ENCODE measurements at places on chromosomes 4 and X.
A peak's percentile ranks its signal among the peaks of the same experiment; 100 is the strongest.

DNA sequence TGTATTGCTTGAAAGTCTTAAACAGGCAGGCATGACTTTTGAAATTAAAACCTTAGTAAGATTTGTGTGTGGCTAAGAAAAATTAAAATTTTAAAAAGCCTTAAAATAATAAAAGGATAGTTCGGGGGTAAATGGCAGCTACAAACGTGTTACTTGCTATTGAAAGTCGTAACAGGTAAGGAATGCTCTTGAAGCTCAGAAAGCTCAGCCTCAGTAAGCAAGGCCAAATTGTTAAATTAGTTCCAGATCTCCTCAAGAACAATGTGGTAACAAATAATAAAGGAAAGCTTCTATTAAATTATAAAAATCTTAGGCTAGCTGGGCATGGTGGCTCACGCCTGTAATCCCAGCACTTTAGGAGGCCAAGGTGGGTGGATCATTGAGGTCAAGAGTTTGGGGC lies 25.5 kb downstream of the PRMT9 start:
- no peak for DNase-seq

DNA sequence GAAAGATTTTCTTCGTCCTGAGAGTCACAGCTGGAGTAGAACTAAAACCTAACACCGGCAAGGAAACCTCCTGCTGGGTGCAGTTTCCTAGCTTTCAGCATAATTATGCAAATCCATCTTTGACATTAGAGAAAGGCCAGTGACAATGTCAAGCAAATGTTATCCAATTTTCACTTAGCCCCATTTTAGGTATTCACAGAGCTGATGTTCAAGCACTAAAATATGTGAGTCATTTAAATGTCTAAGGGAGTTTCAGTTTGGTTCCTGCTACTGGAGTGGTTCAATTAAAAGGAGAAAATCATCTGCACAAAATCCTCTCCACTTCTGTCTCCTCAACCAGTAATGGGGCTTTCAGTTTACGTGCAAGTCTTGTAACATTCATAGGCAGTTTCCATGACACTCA lies 37.1 kb upstream of the AMOT start:
- DNase-seq, result no peak

- DNase-seq, result no peak
These were observed 113.9 kb downstream of the CPZ start for GRCh38 chr4:8706216-8707044.

DNA sequence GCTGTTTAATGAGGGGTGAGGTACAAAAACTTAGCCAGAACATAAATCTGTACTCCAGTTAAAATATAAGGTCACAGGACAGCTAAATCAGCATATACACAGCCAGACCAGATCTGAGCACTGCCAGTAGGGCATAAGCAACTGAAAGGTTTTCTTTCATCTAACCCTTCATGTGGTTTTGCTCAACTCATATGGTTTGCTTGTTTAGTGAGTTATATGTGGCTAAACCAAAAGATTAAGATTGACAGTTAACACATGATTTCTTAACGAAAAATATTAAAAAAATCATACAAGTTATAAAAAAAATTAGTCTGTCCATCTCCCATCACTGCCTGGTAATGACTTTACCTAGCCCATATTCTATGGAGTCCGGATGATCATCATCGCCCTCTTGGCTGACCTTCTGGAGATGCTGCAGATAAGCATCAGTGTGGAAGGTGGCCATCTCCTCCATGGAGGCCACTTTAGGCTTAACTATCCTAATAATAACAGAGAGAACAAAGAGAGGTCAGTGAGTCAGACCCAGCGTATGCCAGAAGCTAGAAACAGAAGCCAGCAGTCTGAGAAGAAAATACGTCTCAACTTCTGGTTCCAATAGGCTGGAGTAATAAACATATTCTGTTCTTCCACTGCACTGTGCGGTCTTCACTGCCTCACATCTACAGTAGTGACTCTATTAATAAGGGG lies 4.1 kb downstream of the HDAC8 start:
- no peak for DNase-seq

- no peak for DNase-seq
These were observed 136.2 kb upstream of the MED14 start for GRCh38 chrX:40871385-40872082.

- DNase-seq, result no peak
These were observed 127.8 kb downstream of the BCOR start for GRCh38 chrX:39969819-39970504.

DNA sequence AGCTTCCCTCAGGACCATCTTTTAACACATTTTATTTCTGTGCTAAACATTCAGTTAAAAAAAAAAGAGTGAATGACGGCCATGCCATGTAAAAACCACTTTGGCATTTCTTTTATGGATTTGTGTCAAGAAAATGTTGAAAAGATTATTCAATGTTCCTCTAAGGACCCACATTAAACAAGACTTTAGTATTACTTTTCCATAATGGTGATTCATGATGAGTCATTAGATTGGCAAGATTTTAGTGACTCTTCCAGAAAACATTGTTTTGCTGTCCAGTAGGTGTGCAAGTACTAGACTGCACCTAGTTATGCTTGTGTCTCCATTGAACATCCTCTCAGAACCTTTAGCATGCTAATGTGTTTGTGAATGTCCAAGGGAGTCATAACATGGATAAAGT lies 748.6 kb downstream of the STPG2 start:
- no peak for DNase-seq

GRCh38 chrX:143571521-143571920 lies 54.2 kb upstream of the SPANXN3 start:
- no peak for DNase-seq

DNA sequence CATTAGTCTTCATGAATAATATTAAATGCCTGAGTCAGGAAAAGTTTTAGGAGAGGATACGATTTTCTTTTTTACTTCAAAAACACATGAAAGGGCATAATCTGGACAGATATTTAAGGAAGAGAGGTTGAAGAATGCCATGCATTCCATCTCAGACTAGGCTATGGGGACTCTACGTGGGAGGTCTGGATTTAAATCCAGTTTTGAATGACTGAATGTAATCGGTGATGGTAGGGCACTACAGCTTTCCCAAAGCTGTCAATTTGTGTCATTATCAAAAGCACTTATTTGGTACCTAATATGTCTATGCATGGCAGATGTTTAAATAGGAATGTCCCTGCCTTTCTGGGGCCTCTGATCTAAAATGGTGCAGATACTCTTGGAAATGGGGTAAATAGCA lies 59.3 kb upstream of the RPL34 start:
- no peak for DNase-seq

- peak; percentile 53 for DNase-seq
These were observed 25.2 kb upstream of the ASMTL start for GRCh38 chrX:1477801-1478458.

Data from osteocyte (in vitro differentiated cells).